CD4-positive, alpha-beta T cell treated with Interleukin-4 for 1 hour (primary cell): ENCODE measurements at places on chromosomes 6 and 20.

- DNase-seq: no peak
These were observed 18.0 kb downstream of the ADRM1 start for GRCh38 chr20:62320581-62321354.

- peak; percentile 29 for DNase-seq
These were observed 55.2 kb upstream of the ADGRF1 start for GRCh38 chr6:47097092-47097945.

DNA sequence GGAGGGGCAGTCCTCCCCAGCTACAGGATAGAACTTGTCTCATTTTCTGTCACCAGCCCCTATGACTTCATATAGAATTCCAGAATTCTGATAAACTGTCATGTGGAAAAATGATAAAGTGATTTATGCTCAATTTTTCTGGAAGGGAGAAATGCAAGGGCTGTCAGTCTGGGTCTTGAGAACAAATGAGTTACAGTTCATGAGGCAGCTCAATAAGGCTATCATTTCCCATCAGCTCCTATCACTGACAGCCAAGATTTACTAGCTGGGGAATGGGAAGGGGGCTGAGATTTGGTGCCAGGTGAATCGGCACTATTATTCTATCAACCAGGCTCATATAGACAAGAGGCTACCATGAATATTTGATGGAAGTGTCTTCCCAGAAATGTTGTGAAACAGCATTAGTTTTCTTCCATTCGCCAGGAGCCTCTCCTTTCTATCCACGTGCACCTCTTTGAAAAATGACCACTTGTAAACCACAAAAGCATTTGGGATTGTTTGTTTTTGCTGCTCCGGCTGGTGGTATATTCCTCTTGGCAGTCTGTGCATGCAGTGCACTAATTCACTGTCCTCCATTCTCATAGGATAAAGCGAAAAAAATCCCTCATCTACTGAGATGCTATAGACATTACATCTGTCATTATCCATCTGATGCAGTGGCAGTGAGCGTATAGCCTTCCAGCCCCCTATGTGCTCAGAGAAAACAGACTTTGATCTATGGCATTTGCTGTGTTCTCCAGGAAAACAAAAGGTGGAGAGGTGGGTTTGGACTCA is 528.7 kb upstream of the RNF217 start:
- DNase-seq: no peak

- no peak for DNase-seq
These were observed 9.8 kb downstream of the C6orf52 start for GRCh38 chr6:10684618-10685017.

- no peak for DNase-seq
These were observed 893.7 kb downstream of the TFAP2A start for GRCh38 chr6:9521152-9521530.

DNA sequence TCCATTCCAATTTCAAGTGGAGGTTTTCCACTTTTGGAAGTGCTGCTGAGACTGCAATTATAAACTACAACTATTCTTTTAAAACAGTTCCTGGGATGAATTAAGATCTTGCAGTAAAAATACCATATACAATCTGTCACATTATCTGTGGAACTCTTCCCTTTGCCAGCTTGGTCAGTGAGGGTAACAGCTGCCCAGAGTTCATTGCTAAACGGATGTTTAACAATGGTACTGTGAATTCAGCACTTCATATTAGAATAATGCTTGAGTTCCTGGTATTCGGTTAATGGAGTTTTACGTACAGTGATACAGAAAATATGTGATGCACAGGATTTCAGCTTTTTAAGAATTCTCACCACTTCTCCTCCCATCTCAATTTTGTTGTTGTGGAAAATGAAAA is 51.5 kb downstream of the KCNS1 start:
- DNase-seq: no peak

DNA sequence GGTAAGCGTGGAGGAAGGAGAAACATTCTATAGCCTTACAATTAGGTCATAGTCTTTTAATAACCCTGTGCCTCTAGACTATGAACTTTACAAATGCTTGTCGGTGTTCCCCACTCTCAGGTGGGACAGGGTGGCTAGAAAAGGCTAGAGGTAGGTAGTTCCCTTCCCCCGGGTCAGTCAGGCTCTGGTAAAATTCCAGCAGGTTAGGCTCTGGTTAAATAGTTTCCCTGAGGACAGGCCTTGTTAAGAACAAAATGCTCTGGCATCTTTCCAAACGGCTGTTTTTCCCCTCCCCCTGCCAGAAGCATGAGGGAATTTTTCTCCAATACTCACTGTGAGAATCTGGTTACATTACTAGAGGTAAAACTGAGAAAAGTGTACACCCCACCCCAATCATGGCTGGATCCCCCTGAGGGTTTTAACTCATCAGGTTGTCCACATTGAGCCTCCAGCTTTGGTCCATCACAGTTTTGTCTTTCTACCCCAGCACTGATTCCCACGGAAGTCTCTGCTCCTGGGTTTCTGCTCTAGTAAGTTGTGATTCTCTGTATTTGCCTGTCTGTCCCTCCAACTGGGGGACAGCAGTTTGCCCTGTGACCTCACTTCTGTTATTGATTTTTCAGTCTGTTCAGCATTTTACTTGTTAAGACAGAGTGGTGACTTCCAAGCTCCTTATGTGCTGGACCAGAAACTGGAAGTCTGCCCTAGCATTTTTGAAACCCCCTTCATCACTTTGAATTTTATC is 84.7 kb upstream of the ADGRF1 start:
- DNase-seq: no peak

DNA sequence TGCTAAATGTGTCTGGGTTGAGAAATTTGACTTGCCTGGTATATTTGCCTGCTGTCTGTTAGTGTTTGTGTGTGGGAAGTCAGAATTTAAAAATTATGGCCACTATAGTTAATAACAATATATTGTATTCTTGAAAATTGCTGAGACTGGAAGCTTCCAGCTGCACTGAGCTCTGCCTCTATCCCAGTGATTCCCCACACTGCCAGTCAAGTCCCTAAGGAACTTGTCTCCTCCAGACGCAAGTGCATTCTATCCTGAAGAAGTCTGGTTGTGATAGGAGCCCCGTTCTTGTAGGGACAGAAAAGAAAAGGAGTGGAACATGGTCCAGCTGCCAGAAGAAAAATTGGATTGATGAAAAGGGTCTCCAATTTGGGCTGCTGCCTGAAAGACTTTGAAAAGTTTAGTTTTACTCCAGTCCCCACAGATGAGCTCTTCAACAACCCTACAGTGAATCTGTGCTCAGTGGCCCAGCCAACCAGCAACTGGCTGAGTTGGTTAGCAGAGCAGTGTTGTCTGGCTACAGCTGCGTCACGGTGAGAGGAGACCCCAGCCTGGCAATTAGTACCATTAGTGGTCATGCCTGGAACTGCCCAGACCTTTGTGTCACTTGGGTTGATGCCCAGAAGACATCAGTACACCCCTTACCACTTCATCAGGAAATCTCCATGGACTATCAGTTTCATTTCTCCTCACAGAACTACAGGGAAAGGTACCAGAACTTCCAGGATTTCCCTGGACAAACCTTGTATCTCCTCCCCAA is 183.1 kb upstream of the MCHR2 start:
- no peak for DNase-seq

GRCh38 chr6:161396539-161396938 is 122.7 kb upstream of the AGPAT4 start:
- no peak for DNase-seq

DNA sequence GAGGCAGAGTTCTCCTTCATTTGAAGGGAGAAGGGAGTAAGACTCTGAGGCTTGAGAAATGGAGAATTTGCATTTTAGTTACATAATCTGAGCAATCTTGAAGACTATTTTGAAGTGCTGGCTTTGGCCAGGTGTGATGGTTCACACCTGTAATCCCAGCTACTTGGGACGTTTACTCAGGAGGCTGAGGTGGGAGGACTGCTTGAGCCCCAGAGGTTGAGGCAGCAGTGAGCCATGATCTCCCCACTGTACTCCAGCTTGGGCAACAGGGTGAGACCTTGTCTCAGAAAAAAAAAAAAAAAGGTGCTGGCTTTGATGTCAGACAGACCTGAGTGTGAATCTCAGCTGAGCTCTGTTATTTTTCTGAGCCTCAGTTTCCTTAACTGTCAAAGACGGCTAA is 12.4 kb upstream of the ARMC12 start:
- no peak for DNase-seq

DNA sequence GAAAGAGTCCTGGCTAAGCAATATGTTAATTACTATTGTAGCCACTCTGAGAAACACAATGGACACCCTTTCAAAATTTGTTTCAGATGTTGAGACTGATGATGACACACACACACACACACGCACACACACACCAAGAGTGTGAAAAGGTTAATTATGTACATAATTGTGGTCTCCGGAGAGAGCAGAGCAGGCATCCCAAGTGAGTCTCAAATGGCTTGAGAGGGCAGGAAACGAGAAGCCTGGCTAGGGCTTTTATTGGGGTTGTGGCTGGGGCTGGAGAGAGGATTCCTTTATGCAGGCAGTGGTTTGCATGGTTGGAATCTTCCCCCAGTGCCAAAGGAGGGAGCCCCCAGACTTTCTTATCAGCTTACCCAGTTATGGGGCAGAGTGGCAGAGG is 38.2 kb upstream of the NKX2-4 start:
- no peak for DNase-seq

DNA sequence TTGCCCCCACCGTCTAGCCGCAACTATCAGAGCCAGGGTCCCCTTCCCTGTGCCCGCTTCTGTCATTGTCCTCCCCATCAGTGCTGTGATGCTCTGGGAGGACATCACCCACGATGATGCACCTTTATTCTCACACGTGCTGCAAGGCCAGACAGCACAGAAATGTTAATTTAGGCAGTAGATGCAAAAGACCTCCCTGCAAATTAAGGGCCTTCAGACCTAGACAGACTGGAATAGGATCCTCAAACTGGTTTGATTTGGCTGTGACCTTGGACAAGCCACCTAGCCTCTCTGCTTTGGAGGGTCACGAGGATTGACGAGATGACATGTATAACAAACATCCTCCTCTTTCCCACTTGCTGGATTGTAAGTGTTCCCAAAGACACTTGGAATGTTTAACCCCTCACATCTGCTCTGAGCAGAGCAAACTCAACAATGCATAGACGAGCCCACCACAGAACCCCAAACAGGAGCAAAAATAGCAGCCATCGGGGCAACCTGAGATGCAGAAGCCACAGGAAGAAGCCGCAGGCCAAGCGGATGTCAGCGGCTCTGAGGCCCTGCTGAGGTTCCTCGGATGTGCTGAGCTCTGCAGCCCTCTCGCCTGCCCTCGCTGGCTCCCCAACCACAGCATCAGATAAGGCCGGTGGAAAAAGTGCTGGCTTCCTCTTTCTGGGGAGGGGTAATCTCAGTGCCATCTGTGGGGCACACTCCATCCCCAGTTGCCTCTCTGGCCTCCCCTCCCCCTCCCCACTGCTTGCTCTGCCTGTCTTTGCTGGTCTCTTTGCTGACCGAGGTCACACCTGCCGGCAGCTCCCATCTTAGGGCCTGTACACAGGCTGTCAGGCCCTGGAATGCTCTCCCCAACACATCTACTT is 35.3 kb downstream of the TOX2 start:
- peak; percentile 74 for DNase-seq

DNA sequence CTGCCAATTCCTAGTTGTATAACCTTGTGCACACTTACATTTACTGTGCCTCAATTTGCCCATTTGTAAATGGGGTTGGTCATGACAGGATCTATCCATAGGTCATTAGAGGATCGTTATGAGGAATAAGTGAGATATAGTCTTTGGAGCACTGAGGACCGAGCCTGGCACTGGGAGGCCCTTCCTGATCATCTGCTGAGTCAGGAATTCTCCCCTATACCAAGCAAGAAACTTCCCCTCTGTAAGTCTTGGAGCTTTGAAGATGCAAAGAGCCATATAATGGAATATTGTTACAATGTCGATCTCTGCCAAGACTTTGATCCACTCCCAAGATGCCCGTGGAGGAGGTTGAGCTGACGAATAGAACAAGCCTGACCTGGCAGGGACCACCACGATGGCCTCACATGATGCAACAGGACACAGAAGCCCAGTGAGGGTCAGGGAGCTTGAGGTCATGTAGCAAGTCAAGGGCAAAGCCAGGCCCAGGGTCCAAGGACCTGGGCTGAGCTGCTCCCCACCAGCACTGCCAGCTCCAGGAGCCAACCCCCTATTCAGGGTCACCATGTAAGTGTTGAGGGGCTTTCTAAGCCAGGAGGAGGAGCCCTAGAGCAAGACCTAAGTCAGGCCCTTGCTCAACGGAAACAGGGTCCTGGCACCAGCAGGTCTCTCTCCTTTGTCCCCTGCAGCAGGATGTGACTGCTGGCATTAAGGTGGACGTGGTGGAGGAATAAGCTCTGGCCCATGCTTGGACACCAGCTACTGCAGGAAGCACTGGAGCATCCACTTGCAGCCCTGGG is 16.7 kb downstream of the PDRG1 start:
- DNase-seq: no peak

- peak; percentile 25 for DNase-seq
These were observed 60.3 kb downstream of the VTA1 start for GRCh38 chr6:142207265-142207877.
